ENCODE measurements at places on chromosomes 1 and 21. TPM values are rescaled to one million over a fixed set of nuclear protein-coding genes. Genes with fewer than 3 reads are reported as not detected.
A peak's percentile ranks its signal among the peaks of the same experiment; 100 is the strongest.

ITLN1 gene
- polyA plus RNA-seq, result not detected

KIF26B gene
- polyA plus RNA-seq, result not detected

GCSAML gene
- not detected for polyA plus RNA-seq

PARK7 gene
- polyA plus RNA-seq, result 493 TPM

GBP3 gene
- 21.8 TPM for polyA plus RNA-seq

COL9A2 gene
- polyA plus RNA-seq, result 0.44 TPM

PNRC2 gene
- polyA plus RNA-seq, result 149 TPM

OR2T29 gene
- polyA plus RNA-seq, result not detected

HAPLN2 gene
- polyA plus RNA-seq, result not detected

DNA sequence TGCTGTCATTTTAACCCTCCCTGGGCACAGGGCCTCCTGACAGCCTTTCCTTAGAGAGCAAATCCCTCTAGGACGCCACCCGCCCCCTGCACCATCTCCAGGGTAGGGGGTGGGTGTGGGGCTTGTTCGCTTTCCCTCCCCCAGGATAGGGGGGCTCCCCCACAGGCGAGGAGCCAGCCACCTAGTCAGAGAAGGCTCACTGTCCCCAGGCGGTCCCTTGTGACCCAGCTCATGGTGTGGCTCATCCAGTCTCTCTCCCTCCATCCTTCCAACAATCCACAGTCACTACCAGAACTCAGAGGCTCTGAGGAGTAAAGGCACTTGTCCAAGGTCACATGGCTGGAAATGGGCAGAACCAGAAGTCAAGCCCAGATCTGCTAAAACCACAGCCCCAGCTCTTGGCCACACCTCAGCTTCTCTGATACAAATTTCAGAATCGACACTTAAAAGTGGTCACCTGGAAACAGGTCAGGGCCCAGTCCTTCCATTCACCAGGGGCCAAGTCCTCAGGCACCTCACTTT lies 89.8 kb downstream of the MRPL37 start:
- DNase-seq, result no peak

DNA sequence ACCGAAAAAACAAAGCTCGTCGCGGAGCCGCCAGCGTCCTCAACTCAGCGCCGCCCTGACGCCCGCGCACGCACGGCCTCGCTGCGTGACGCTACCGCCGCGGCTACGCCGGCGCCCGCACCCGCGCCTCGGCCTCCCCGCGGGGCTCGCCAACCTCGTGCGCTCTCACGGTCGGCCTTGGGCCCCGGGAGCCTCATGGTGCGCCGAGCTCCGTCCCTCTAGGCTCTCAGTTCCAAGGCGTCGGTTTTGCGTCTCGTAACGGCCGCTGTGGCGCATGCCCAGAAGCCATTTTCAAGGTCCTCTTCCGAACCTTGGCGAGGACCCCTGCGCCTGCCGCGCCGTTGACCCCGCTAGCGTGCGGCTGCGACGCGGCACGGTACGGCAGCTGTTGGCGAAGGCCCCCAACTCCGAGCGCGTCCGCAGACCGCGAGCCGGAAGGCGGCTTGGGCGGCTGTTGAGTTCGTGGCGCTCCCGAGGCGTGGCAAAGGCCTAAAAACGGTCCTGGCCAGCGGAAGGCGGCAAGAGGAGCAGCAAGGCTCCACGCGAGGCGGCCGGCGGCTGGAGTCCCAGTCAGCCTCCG lies at the start of gene HENMT1:
TSS of gene HENMT1 (minus strand) at position 64 of the 580 bp plus-strand sequence. CDS start 1,209 bp downstream, outside the sequence.
- DNase-seq, result peak; percentile 70

GRCh38 chr1:221743416-221744208 lies 1.7 kb upstream of the DUSP10 start:
- DNase-seq, result no peak

DNA sequence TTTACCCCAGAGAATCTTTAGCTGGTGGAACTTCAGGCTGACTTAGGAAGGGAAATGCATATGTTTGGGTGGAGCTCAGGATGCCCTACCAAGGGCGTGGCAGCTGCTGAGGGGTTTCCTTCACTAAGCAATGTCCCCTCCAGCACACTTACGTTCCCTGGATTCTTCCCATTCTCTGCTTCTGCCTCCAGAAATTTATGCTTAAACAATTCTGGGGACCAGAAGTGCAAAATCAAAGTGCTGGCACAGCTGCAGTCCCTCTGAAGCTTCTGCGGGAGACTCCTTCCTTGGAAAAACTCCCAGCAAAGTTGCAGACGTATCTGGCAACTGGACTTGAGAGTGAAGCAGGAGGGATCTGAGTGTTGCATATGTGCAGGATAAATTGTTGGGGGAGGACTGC lies 402.8 kb downstream of the PCP4 start:
- DNase-seq, result no peak

GRCh38 chr1:229860926-229861325 lies 206.1 kb upstream of the GALNT2 start:
- DNase-seq, result no peak

DNA sequence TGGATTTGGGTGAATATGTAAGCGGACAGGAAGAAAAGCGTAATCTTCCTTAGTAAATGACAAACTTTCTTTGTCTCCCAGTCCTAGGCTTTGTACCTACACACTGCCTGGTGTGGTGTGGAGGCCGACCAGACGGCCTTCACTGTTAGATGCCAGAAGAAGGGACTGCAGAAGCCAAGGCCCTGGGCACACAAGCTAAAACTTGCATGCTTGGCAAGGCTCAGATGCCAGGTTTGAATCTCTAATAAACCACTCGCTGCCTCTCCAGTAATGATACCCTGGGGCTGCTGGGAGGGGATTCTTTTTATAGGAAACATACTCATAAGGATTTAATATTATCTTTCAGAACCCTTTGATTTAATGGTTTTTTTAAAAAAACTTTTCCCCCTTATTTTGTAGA lies 263.8 kb downstream of the PTPRC start:
- DNase-seq, result no peak

GRCh38 chr1:231936983-231937775 lies 310.6 kb downstream of the DISC1 start:
- no peak for DNase-seq

- DNase-seq, result peak; percentile 53
These were observed 111.8 kb downstream of the PLXNA2 start for GRCh38 chr1:208132287-208132882.

GRCh38 chr21:44052071-44052829 lies 40.1 kb downstream of the TRAPPC10 start:
- no peak for DNase-seq

DNA sequence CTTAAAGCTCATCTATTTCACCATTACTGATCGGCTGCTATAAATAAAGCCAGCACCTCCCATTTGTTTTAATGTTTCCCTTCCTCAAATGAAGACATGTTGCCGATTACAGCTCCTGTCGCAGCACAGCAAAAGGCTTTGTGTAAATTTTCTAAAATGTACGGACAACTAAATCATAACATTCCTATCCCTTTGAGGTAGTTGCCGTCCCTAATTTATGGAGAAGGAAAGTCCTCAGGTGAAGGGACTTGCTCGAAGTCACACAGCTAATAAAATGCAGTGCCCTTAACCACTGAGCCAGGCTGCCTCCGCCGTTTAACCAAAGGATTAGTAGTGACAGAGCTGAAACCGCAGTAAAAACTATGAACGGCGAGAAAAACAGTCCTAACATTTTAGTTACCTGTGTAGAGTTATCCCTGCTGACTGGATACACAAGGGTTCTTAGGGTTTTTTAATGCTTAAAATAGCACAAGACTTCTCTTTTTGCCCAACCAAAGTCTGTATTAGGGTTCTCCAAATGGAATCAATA lies 871 bp downstream of the PINK1 start:
- DNase-seq, result peak; percentile 59

DNA sequence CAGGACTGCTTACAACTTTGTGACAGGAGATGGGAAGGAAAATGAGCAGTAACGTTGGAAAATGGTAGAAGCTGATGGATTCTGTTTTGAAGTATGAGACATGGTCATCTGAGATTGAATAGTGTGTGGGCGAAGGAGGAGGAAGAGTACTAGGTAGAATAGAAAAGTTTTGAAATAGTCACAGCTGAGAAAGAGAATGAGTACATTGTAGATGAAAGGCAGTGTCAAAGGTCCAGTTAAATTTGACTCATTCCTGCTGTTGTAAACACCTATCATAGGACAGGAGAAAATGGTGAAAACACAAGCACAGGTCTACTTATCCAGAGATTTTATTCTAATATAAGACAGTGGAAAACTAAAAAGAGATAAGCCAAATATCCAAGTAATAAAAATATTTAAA lies 56.8 kb upstream of the CFHR3 start:
- no peak for DNase-seq

- no peak for DNase-seq
These were observed 131.2 kb upstream of the COA6 start for GRCh38 chr1:234241941-234242490.

DNA sequence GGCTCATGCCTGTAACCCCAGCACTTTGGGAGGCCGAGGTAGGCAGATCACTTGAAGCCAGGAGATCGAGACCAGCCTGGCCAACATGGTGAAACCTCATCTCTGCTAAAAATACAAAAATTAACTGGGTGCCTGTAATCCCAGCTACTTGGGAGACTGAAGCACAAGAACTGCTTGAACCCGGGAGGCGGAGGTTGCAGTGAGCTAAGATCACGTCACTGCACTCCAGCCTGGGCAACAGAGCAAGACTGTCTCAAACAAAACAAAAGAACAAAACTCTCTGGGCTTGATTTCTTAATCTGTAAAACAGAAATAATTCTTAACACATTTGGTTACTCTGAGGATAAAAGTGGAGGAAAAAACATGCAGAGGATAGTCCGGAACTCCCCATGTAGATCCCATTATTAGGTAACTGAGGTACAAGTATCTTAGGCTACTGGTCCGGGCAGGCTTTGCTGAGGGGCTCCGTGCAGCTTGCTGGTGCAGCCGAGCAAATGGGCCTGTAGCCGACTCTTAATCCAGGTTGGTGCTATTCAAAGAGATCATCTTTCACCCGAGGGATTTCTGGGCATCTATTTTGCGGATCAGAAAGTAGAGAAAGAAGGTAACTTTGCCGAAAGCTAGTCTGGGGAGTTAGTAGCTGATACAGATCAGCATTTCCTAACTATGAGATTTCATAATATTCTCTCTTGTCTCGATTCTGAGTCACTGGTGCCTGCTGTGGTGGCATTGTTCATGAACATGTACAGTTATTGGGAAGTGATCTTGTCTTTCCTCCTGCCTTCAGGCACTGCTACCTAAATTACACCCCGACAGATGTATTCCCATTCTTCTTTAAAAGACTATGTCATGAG lies 56.8 kb downstream of the NFIA start:
- DNase-seq, result no peak

DNA sequence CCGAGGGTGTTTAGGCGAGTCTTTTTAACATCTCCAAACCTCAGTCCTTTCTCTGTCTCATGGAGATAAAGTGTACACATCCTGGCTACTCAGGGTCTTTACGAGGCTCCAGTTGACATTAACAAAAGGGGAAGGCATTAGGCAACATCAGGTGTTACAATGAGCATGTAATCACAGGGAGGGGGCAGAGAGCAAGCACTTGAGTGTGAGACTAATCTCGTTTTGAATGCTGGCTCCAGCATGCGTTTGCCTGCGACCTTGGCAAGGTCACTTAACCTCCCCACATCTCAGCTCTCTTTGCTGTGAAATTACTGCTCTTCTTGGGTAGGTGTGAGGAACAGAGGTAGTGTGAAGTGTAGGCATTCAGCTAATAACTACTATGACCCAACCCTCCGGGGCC lies 3.1 kb downstream of the TNNT2 start:
- DNase-seq, result no peak

- no peak for DNase-seq
These were observed 878 bp downstream of the SMG7 start for GRCh38 chr1:183473217-183473536.

GRCh38 chr1:72051538-72051937 lies 230.8 kb downstream of the NEGR1 start:
- DNase-seq, result no peak

DNA sequence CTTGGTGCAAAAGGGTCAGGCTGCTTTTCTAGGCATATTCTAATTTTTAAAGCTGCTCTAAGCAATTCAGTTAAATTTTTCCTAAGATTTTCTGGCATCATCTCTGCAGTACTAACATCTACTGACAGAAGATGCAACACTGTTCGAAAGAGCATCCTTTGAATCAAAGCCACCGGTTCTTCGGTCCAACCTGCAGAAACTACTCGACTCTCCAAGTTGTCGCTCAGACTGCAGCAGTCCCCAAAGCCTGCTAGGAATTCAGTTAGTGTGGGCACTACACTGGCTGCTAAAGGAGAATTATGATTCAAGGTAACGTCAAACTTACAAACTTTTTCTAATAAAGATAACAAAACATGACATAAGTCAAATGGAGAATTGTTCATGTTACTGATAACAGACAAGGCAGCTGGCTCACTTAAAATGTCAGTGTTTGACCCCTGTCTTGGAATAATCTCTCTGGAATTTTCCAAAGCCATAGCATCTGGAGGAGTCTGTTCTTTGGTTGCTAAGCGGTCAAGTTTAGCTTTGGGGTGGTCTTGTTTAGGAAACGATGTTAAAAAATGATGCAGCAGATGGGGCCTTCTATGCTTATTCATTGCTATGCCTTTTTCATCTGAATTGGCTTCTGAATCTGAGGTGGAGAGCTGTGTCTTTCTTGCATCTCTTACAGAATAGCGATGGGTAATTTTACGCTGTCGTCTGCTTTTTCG lies 56.9 kb downstream of the LYST start:
- DNase-seq, result no peak

DNA sequence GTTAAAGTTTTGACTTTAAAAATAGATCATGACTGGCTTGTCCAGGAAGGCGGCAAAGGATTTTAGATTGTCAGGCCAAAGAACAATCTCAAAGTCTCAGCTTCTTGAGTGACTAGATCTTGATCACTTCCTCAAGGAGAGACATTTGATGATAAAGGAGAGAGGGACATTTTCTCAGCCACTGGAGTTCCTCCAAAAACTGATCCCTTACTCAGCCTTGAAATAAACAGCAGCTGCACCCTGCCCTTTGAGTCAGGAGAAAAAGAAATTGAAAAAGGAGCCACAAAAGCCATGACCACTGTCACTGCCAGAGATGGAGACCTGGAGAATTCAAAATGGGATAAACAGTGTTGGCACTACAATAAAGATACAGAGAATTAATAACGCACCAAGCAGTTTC lies 288.4 kb upstream of the PRMT6 start:
- DNase-seq, result no peak

DNA sequence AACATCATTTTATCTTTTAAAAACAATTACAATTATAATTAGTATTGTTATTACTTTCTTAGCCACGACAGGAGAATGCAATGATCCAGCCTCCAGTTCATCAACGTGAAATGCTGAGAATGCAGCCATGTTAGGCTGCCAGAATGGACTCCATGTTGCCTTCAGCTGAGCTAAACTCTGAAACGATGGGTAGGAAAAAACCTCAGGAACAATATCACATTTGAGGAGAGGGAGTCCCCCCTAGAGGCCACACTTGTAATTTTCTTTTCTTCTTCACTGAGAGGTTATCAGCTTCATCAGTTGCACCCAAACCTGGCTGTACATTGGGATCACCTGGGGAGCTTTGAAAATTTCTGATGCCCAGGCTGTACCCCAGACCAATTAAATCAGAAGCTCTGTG lies 34.6 kb upstream of the DNAH14 start:
- no peak for DNase-seq

All from CD4-positive, CD25-positive, alpha-beta regulatory T cell (primary cell).